ENCODE measurements at places on chromosomes 7 and 10. TPM values are rescaled to one million over a fixed set of nuclear protein-coding genes. Genes with fewer than 3 reads are reported as not detected.
A peak's percentile ranks its signal among the peaks of the same experiment; 100 is the strongest.

- H3K4me1 ChIP-seq, result peaks cover 15% of the 10 kb centered on the region
- peaks cover 46% of the 10 kb centered on the region for H3K36me3 ChIP-seq
- DNase-seq, result peak; percentile 69
- H3K27ac ChIP-seq, result no peak overlapping the region
- no peak overlapping the region for H3K4me3 ChIP-seq
Observed at GRCh38 chr7:100061518-100062193, 12.1 kb downstream of the ZSCAN21 start.

DNA sequence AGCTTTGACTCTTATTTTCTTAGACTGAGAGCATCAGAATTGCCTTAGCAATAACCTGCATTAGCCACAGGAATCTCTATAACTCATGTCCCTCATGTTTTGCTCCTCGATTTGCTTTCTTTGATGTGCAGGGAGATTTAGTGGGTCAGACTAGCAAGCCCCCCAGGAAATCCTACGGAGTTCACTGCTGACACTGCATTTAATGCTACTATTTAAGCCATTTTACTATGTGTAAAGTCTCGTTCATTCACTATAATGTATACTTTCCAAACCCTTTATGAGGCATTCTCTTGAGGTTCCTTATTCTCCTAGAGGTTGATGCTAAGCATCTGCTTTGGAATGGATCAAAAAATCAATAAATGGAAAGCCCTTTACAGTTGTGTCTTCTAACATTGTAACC is 28.4 kb downstream of the DYNC1I1 start:
- no peaks in the 10 kb centered on the region for H3K36me3 ChIP-seq
- peaks cover 3% of the 10 kb centered on the region for H3K27me3 ChIP-seq
- H3K4me1 ChIP-seq, result no peaks in the 10 kb centered on the region
- no peak for DNase-seq
- H3K27ac ChIP-seq, result no peak overlapping the region

DNA sequence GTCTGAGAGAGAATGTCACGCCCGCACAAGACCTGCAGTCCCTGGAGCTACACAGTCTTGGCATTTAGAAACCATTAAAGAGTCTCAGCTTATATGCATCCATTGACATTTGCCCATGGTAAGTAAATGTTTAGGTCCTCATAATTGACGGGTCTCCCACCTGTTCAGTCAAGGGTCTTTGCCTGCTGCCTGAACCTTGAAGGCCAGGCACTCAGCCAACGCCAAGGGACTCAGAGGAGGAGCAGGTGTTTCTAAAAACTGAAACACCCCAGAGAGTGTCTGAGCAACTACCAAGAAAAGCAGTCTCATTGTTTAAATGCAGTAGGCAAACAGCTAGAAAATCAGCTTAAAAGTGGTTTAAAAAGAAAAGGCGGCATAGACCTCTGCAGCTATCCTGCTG is 264.7 kb upstream of the AKR1E2 start:
- H3K27me3 ChIP-seq, result no peaks in the 10 kb centered on the region
- no peak for DNase-seq
- H3K4me3 ChIP-seq, result no peak overlapping the region
- H3K27ac ChIP-seq, result no peak overlapping the region

DNA sequence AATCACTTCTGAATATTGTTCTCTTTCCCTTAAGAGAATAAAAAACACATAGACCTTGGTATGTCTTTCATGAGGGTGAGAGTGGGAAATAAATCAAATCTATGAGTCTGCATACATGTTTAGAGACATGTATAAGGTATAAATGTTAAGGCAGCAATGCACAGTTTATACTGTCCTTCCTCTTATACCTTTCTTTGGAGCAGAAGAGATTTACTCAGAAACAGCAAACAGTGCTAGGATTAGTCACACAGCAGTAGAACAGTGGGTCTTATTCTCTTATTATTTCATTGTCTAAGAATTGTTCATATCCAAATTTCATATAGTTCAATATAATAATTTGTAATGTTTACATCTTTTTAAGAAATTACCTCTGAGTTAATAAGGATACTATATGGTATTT is 126.7 kb upstream of the TMEM196 start:
- no peak overlapping the region for H3K27ac ChIP-seq
- DNase-seq, result no peak
- H3K36me3 ChIP-seq, result no peaks in the 10 kb centered on the region
- H3K27me3 ChIP-seq, result no peaks in the 10 kb centered on the region
- H3K4me1 ChIP-seq, result no peaks in the 10 kb centered on the region

- DNase-seq, result no peak
- no peaks in the 10 kb centered on the region for H3K4me1 ChIP-seq
- H3K27ac ChIP-seq, result no peak overlapping the region
- no peak overlapping the region for H3K4me3 ChIP-seq
Observed at GRCh38 chr7:44695756-44696155, 52.9 kb upstream of the ZMIZ2 start.

DNA sequence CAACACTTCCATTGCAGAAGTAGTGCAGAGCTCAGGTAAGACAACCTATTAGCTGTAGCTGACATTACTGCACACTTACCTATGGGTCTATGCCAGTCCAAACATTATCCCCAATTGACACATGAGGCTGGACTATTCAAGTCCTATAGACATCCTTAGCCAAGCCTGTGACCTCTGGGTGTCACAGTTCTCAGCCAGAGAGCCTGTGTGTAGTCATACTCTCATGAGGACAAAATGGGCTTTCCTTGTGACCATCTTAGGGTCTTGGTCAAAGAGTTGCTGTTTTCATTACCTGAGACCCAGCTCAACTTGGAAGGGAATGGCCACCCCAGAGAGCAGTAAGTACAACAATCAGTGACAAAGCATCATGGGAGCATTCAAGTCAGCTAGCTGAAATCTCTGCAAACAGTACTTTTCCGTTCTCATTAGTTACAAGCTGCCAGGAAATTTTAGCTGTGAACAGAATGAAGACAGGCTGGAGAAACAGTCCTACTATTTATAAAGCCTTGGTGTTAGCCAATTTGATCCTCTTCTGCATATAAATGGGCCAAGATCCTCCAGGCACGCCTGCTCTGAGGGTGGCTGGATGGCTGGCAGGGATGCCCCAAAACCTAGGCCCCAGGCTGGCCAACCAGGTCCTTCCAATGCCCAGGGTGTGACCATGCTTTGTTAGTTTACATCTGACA is 44.3 kb downstream of the NUDCD3 start:
- H3K27ac ChIP-seq, result no peak overlapping the region
- H3K4me1 ChIP-seq, result no peaks in the 10 kb centered on the region
- H3K27me3 ChIP-seq, result no peaks in the 10 kb centered on the region
- no peak for DNase-seq
- H3K36me3 ChIP-seq, result no peaks in the 10 kb centered on the region
- H3K4me3 ChIP-seq, result no peak overlapping the region

The CABCOCO1 gene
- total RNA-seq, result 0.09 TPM

DNA sequence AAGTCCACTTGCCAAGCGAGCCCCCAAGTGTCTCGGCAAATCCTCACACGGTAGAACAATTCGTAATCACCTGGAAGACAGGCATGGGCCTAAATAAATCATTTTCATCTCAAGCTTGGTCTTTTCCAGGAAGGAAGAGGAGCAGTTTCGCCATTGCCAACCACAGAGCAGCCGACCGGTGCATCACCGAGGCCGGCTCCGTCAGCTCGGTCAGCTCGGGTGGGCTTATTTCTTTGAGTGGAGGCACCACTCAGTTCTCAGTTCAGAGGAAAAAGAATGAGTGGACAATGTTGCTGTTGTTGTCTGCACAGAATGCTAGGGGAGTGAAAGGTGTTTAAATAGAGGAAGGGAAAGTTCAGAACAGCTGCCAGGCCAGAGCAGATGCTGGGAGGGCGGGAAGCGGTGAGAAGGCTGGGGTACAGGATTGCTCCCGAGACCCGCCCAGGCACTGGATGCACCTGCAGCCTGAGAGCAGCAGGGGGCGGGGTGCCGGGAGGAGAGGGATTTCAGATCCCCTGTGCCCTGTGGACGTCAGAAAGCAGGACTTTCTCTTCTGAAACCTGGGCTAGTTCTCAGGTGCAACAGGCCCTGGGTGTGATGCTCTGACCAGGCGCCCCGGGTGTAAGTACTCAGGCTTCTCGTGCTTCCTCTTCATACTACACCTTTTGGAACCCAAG is 17.7 kb upstream of the IGFBP3 start:
- H3K27me3 ChIP-seq, result no peaks in the 10 kb centered on the region
- no peaks in the 10 kb centered on the region for H3K4me1 ChIP-seq
- H3K36me3 ChIP-seq, result no peaks in the 10 kb centered on the region
- no peak overlapping the region for H3K4me3 ChIP-seq

DNA sequence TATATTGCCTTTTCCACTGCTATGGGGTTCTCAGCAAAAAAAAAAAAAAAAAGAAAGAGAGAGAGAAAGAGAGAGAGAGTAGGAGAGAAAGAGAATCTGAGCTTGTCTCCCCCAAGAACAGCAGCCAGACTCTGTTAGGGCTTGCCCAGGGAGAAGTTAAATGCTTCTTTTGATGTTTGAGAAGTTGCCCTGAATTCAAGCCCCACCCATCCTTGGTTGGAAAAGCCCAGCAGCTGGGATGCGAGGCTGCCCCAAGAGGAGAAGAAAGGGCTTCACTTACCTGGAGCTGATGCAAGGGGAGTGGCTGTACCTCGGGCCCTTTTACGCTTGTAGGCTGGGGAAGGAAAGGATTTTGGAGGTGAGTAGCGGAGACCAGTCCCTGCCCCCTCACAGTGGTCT is 20.9 kb upstream of the MGMT start:
- no peak overlapping the region for H3K4me3 ChIP-seq
- H3K27me3 ChIP-seq, result no peaks in the 10 kb centered on the region
- H3K36me3 ChIP-seq, result no peaks in the 10 kb centered on the region
- H3K4me1 ChIP-seq, result no peaks in the 10 kb centered on the region
- DNase-seq, result no peak

GRCh38 chr7:437329-438251 is 82.1 kb downstream of the PDGFA start:
- H3K4me3 ChIP-seq, result no peak overlapping the region
- no peaks in the 10 kb centered on the region for H3K27me3 ChIP-seq
- no peaks in the 10 kb centered on the region for H3K36me3 ChIP-seq
- H3K4me1 ChIP-seq, result no peaks in the 10 kb centered on the region
- H3K27ac ChIP-seq, result no peak overlapping the region
- no peak for DNase-seq

DNA sequence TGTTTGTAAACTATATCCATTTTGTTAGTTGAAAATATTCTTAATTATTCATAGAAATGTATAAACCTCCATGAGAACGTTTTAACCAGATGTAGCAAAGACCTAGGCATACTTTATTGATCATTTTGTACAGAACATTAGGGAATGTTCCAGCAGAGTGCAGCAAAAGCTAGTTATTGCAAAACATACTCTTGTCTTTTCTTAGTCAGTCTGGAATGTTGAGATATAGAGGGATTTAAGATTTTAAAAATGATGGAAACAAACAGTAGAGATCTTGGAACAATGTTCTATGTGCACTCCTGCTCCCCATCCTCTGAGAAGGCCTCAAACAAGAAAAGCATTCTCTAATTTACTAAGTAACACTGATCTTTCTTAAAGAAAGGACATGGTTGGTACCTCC is 292.1 kb downstream of the BBS9 start:
- H3K27me3 ChIP-seq, result no peaks in the 10 kb centered on the region
- no peak overlapping the region for H3K27ac ChIP-seq
- no peaks in the 10 kb centered on the region for H3K36me3 ChIP-seq
- no peak overlapping the region for H3K4me3 ChIP-seq

DNA sequence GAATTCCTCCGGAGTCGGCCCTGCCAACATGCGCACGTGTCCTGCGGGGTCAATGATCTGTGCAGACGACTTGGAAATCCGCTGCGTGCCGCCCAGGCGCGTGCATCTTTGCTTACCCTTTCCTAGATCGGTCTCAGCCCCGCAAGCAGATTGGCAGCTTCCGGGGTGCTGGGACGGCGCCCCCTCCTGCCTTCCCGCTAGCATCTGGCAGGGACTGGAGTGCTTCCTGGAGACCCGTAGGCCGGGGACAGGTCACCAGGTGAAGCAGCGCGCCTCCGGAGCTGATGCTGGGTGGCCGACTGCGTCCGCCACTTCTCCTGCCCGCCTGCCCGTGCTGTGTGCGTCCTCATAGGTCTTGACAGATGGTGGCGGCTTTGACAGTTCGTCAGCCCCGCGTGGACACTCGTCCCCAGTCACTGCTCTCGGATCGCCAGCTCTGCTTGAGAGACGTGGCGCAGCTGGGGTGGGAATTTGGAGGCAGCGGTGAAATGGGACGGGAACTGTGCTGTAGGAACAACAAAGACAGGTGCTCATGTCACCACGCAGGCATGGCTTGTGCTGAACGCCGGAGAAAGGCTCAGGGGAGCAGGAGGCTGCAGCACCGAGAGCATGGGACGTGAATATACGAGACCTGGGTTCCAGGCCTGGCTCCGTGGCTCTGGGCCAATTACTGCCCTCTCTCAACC is 21.9 kb upstream of the KCNK18 start:
- no peaks in the 10 kb centered on the region for H3K27me3 ChIP-seq
- H3K4me1 ChIP-seq, result peaks cover 8% of the 10 kb centered on the region
- H3K27ac ChIP-seq, result no peak overlapping the region
- H3K4me3 ChIP-seq, result peak overlapping the region; percentile 60

DNA sequence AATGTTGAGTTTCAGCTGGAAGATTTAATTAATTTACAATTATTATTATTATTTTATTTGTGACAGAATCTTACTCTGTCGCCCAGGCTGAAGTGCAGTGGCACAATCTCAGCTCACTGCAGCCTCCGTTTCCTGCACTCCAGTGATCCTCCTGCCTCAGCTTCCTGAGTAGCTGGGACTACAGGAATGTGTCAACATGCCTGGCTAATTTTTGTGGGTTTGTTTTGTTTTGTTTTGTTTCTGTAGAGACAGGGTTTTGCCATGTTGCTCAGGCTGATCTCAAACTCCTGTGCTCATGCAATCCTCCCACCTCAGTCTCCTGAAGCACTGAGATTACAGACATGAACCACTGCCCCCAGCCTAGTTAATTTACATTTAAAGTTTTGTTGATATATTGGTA is 93.8 kb upstream of the MEOX2 start:
- DNase-seq, result no peak
- no peaks in the 10 kb centered on the region for H3K36me3 ChIP-seq
- H3K27me3 ChIP-seq, result no peaks in the 10 kb centered on the region
- H3K4me3 ChIP-seq, result no peak overlapping the region
- no peaks in the 10 kb centered on the region for H3K4me1 ChIP-seq

The IDI2 gene
- not detected for total RNA-seq

DNA sequence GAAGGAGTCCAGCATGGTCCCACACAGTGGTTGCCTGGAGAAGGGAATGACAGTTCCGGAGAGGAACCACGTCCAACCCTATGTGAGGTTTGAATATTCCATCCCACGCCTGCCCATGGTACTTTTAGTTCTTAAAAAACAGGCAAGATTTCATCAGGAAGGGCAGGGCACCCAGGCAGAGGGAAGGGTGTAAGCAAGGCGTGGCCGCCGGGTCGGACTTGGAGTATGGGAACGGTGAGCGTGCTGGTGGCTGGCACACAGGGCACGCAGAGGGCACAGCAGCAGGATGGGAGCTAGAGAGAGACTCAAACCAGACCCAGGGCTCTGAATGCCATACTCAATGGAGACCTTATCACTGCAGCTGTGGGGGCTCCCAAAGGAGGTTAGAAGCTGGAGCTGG is 34.3 kb downstream of the FAM53B start:
- no peaks in the 10 kb centered on the region for H3K27me3 ChIP-seq
- no peaks in the 10 kb centered on the region for H3K36me3 ChIP-seq
- H3K4me1 ChIP-seq, result peaks cover 41% of the 10 kb centered on the region
- DNase-seq, result no peak

Data from liver (tissue), 10 donors.